Stimulated activated CD8-positive, alpha-beta memory T cell treated with anti-CD3 and anti-CD28 coated beads, Interleukin-7, amount 100 ng/mL, for 1 hour (primary cell): ENCODE measurements at places on chromosomes 4 and X.
A peak's percentile ranks its signal among the peaks of the same experiment; 100 is the strongest.

DNA sequence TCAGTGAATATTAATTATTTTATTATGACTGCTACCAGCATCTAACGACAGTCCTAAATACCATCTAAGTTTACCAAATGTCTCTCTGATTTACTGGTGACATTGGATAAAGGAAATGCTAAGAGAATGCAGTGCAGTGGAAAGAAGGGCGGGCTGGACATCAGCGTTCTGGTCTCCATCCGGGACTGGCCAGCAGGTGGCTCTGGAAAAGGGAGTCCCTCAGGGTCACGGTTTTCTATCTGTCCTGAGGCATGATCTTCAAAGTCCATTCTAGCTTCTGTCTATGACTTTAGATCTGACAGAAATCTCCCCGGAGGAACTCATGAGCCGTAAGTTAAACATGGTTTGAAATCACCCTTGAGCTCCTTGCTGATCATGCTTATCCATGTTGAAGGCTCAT, 3.3 kb downstream of the TRIM2 start:
- no peak for DNase-seq

DNA sequence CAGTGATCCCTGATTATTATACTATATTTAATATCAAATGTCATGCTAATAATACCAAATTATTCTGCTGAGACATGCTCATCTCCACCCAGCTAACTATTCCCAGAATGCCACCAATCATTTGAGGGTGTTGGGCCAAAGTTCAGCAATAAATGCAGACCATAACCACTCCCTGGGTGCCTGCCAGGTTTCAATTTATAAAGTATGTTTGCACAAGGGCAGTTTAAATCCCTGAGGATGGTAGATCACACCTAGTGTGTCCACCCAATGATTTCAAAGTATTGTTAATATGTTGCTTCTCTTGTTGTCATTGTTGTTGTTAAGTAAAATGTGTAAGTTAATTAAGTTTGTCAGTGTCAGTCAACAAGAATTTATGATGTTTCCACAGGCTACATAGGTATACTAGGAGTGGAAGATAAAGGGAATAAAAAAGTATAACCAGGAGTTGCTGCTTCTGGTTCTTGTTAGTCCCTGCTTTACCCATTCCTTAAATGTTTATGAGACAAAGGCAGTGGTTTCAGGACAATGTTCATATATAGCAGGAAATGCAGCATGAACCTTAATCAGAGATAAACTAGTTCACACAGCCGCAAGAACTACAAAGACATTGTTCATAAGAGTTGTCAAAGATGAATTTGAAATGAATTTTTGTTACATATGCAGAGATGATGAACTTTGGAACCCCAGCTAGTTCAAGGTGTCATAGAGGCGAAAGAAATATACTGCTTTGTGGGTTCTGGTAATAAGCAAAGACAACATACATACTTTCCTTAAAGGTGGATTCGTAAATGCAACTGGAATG, 25.5 kb downstream of the HPGD start:
- DNase-seq: no peak

DNA sequence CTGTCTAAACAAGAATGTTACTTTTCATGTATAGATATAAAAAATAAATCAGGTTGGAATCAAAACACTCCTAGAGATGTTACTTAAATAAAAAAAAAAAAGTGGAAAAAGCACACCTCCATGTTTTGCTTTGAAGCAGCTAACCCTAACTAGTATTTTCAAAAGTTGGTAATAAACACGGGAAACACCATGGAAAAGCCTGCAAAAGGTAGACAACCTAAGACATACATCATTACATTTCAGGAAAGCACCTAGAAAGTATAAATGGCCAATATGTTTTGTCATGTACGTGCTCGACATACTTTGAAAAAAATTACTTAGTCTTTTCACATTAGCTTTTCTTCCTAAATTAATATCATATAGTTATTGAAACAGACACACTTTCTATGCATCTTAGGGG, 130.1 kb upstream of the SH3RF1 start:
- DNase-seq: no peak

DNA sequence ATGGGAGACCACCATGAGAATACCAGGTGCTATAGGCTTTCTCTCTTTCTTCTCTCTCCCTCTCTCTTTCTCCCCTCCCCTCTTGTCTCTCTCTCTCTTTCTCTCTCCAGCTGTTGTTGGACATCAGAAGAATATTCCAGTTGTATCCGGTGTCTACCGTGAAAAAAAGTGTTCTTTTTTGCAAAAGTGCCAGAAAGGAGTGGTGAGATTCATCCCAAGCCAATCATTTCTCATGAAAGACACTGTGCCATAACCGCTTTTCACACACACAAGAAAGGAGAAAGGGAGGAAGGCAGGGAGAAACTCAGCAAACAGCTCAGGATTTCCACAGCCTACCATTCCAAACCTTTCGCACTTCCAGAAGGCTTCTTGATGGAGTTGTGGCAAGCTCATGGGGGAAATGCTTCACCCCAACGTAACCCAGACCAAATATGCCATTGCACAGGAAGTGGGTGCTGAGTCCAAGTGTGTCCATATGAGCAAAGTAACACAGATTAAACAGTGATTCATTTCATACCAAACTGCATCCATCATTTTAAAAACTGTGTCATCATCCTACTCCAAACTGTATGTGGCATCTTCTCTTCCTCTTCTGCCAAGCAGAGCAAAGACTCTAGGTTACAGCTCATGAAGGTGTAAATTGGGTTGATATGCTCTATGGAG, 224.0 kb downstream of the APBB2 start:
- DNase-seq: no peak

- peak; percentile 21 for DNase-seq
Observed at GRCh38 chrX:132489578-132490419, 961 bp upstream of the MBNL3 start.

DNA sequence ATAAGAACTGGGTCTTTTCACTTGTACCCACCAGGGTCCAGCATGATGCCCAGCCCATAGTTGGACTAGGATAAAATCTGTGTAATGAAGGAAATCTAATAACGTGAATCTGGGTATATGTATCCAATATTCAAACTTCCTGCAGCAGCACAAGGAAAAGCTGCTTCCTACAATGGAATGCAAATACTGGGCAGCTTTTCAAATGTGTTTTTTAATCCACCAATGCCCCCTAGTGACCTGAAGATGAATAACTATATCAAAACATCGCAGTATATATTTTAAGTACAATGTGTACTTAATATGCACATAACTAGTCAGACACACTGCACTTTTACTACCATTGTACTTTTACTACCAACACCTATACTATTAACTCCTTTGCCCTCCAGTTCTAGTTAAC, 5.3 kb downstream of the APOO start:
- no peak for DNase-seq

DNA sequence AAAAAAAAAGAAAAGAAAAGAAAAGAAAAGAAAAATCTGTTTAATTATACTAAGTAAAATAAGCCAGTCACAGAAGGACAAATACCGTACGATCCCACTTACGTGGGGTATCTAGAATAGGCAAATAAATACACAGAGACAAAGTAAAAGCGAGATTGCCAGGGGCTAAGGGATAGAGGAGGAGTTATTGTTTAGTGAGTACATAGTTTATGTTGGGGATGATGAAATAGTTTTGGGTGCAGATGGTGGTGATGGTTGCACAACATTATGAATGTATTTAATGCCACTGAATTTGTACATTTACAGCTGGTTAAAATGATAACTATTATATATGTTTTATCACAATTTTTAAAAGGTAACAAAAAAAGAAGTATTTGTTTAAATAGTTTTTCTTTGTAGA, 7.1 kb downstream of the CA5B start:
- DNase-seq: no peak
